Sigmoid colon (tissue), 7 donors: ENCODE measurements at places on chromosomes 3 and 15. TPM values are rescaled to one million over a fixed set of nuclear protein-coding genes. Genes with fewer than 3 reads are reported as not detected.

The KCNH8 gene
- 0.83 TPM for total RNA-seq

The ROPN1 gene
- not detected for total RNA-seq

The SATB1 gene
- 56.7 TPM for total RNA-seq

The C3orf49 gene
- total RNA-seq, result not detected

The EPHA6 gene
- total RNA-seq, result 39.3 TPM

DNA sequence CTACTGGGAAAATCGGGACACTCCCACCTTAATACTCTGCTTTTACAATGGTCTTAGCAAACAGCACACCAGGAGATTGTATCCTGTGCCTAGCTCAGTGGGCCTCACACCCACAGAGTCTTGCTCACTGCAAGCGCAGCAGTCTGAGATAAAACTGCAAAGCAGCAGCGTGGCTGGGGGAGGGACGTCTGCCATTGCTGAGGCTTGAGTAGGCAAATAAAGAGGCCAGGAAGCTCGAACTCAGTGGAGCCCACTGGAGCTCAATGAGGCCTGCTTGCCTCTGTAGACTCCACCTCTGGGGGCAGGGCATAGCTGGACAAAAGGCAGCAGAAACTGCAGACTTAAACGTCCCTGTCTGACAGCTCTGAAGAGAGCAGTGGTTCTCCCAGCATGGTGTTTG lies 1169.1 kb upstream of the EPHA6 start:
- DNase-seq, result no peak

DNA sequence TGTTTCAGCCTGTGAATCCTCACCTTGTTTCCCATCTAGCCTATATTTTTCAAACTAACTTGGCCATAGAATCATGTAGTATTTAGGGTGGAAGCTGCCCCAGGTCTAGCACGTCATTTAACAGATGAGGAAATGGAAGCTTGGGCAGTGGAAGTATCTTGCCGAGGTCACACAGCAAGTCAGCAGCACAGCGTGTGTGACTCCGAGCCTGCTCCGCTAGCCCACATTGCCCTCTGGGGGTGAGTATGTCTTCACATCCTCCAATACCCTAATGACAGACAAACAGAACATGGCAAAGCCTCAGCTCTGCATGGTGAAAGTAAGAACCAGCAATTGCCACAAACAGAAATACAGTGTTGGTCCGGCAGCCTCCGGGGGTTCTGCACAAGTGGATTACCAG lies 2.2 kb upstream of the CCR5 start:
- peak; percentile 80 for DNase-seq

GRCh38 chr3:120059081-120059864 lies 35.0 kb downstream of the GSK3B start:
- DNase-seq, result no peak

DNA sequence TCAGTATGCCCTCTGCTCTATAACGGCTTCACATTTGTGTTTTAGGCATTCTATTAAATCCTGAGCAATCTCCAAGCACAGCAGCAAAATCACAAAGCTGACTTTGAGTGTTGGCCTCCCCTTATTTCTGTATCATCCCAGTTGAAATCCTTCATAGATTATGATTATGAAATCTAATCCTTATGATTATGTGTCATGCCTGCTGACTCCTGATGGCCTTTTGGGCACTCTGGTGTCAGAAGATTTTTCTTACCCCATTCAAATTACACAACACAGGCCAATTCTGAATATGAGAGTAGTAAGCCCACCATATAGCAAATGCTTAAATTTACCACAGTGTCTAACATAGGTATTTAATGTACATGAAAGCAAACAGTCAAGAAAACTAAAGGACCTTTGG lies 34.3 kb downstream of the CDV3 start:
- DNase-seq, result no peak

GRCh38 chr3:180802837-180803236 lies 109.6 kb upstream of the FXR1 start:
- DNase-seq, result no peak

DNA sequence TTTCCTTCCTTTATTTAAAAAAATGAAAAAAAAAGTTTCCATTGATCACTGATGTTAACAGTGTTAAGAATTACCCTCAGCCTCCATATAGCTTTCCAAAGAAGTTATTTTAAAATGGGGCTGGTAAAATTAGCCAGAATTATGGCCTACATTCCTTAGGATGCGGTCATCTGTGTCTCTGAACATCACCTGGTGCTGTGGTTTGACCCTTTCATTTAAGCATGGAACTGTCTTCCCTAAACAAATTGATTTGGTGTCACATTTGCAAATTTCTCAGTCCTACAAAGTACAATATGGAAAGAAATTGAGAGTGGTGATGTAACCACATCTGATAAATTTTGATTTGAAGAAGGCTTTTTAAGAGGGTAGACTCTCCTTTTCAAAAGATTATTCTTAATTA lies 40.3 kb upstream of the ZPLD1 start:
- no peak for DNase-seq

DNA sequence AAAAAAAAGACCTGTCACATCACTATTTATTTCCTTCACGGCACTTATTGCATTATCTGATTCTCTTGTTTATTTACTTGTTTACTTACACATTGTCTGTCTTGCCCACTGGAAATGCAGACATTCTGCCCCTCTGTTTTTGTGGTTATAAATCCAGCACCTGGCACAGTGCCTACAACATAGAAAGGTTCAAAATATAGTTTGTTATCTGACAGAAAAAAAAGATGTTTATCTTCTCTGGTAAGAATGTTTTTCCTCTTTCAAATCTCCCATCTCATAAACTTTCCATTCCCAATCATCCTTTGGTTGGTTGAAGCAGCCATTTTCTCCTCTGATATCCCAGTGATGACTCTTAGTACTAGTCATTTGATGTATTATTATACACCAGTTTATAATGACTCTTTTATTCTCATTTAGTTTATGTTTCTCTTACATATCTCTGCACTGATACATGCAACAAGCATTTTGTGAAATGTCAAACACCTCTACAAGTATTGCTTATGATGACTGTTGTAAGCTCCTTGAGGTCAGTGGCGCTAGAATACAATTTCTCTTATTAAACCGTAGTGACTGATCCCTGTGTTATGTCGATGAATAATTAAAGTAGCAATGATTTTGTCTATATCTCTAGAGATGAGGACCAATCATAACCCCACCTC lies 398.4 kb upstream of the TBL1XR1 start:
- DNase-seq, result no peak

GRCh38 chr15:61997786-61998185 lies 62.5 kb downstream of the VPS13C start:
- DNase-seq, result no peak

GRCh38 chr3:119589102-119589773 lies 8.4 kb upstream of the PLA1A start:
- no peak for DNase-seq

GRCh38 chr3:187743195-187744141 lies 1.8 kb downstream of the BCL6 start:
- peak; percentile 91 for DNase-seq

- peak; percentile 34 for DNase-seq
Observed at GRCh38 chr15:40087068-40087810, 21.4 kb downstream of the BMF start.

GRCh38 chr15:80711886-80712285 lies 16.8 kb downstream of the ABHD17C start:
- no peak for DNase-seq

DNA sequence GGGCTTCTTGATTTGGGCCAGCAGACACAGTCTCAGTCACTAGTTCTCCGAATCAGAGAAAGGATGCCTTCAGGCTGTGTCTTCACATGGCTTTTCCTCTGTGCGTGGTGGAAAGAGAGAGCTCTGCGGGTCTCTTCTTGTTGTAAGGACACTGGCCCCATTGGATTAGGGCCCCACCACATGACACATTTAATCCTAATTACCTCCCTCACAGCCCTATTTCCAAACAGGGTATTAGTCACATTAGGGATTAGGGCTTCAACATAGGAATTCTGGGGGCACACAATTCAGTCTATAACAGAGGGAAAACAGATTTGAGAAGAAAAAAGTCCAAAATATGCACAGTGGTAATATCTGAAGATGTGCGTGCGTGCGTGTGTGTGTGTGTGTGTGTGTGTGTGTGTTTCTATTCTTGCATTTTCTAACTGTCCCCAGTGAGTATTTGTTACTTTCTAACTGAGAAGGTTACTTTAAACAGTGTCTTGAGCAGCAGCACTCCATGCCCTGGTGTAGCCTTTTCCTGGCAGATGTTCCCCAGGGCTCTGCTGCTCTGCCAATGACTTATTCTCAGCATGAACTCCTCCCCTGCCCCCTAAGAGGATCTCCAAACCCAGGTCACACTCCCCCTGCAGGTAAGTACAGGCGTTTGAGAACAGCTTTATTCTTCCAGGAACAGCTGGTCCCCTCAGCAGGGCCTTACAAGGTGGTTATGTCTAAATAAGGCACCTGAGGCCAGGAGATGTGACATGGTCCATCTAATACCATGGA lies 72.9 kb downstream of the RPL39L start:
- no peak for DNase-seq

DNA sequence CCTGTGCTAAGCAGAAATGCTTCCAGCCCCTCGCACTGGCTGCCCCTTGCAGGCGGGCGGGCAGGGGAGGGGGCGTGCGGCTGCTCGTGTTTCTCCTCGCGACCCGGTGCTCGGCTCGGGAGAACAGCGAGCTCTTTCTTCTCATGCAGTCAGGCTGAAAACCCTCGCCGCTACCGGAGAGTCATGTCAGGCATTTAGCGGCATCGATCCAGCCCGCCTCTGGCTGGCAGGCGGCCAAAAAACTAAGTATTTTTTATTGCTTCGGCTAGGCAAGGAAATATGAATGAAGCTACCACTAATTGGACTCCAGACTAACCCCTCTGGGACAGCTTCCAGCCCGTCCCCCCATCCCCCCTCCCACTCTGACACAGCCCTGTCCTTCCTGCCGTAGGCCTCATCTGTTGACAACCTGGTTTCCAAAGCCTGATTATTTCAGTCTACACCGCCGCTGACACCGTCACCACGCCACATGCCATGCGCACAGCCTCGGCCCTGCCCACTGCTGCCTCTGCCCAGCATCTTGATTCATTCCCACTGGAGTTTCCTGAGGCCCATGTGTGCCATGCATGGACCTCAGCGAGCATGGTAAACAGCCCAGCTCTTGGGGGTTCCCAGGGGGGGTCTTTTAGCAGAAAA lies 35.3 kb downstream of the TLE3 start:
- peak; percentile 90 for DNase-seq

DNA sequence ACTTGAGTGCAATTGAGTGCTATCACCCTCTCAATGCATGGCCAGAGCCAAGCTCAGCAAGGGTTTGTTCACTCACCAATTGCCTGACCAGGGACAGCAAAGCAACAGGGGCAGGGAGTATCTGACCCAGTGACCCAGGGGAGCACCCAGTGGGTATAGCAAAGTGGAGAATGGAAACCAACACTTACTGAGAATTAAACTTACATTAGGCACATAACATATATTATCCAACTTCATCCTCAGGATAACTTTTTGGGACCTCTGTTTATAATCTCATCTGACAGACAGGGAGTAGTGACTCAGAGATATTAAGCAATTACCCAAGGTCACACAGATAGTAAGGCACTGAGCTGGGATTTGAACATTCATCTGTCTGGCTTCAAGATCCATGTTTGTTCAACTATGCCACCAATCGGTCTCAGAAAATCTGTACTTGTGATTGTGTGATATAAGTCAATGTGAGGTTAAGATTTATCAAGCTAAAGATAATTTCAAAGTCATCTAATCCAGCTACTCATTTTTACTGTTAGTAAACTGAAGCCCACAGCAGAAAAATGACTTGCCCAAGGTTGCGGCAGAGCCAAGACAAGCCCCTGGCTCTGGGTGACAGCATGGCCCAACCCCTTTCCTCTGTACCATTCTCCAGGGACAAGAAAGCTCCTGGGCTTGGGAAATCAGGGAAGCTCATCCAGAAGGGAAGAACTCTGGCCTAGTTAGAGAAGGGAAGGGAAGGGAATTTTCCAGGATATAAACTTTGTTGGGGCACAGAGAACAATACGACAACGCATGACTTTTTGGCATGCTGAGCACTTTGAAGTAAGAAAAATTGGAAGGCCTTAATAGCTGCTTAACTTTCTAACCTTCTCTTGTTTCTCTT lies 138.0 kb upstream of the SMAD3 start:
- peak; percentile 34 for DNase-seq

DNA sequence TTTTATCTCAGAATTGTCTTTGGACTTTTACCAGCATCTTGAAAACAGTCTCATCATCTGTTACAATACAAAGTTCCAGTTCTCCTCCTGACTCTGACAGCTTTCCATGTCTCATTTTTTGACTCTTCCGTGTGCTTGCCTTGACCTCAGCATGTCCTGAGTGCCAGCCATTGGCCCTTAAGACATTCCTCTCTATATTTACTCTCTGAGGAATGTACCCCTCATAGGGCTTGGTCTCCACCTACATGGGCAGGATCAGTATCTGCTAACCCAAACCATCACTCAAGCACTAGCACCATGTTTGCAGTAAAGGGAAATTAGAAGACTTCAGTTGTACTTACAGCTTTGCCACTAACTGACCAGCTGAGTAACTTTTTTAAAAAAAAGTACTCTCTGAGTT lies 16.2 kb downstream of the ANKUB1 start:
- no peak for DNase-seq

GRCh38 chr3:42996633-42997075 lies 17.5 kb downstream of the GASK1A start:
- DNase-seq, result no peak

- no peak for DNase-seq
Observed at GRCh38 chr15:77180757-77181156, 109.8 kb upstream of the TSPAN3 start.

GRCh38 chr3:191414286-191414685 lies 46.7 kb upstream of the PYDC2 start:
- DNase-seq, result no peak

GRCh38 chr3:171458071-171458863 lies 1.9 kb downstream of the TNIK start:
- no peak for DNase-seq

- no peak for DNase-seq
Observed at GRCh38 chr3:23952646-23953045, 7.6 kb downstream of the NR1D2 start.

DNA sequence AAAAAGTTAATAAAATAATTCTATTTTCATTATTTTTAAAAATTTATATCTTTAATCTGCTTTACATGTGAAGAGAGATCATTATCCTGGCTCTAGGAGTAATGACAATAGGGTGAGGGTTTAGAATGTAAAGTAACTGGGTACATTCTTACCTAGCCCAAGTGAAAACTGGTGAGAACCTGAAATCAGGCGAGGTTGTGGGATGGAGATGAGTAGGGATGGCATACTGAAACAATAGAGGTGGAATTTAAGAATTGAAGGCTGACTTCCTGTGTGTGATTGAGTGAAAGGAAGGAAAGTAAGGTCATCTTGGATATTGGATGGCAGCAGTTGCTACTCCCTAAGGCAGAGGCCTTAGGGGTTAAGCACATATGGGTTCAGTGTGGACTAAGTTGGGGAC lies 82.7 kb downstream of the MYRIP start:
- DNase-seq, result no peak

GRCh38 chr3:185292238-185292637 lies 38.4 kb upstream of the EHHADH start:
- no peak for DNase-seq

- DNase-seq, result no peak
Observed at GRCh38 chr15:77753281-77753873, 120.7 kb upstream of the LINGO1 start.

DNA sequence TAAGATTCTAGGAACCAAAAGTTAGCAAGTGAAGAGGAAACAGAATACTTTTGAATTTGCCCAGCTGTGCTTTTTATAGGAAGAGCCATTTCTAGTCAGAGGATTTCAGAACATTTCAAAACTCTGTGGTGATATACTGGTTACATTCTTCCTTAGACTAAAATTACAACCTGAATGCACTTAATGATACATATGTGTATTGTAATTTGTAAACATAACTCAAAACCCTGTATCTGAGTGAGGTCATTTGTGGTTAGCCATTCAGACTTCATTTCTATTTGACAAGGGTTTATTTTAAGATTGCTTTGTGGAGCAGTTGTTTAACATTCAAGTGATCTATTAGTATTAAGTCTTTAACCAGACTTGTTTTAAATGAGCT lies 59.4 kb upstream of the TRIM71 start:
- no peak for DNase-seq
